NCI-H1417 (cell line): ENCODE measurements at places on chromosomes 16 and 17.

GRCh38 chr17:28261219-28261618 is 57.8 kb upstream of the TMEM97 start:
- no peak for DNase-seq

- DNase-seq: no peak
Observed at GRCh38 chr17:836151-836550, 54.0 kb downstream of the MRM3 start.

DNA sequence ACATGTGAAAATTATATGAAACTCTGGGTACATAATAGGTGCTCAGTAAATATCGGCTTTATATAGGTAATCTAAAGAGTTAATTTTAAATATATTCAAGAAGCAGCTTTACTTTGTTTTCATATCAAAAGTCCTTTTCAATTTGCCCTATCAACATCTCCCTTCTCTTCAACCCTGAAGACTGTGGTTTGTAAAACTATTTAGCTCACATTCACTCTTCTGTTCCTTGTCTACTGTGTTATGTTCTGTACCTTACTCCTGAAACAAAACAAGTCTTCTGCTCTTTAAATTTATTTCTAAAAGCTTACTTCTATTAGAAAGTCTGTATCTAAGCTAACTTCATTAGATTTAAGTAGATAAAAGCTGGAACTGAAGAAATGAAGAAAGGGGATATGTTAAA is 301.7 kb upstream of the PMFBP1 start:
- DNase-seq: no peak

DNA sequence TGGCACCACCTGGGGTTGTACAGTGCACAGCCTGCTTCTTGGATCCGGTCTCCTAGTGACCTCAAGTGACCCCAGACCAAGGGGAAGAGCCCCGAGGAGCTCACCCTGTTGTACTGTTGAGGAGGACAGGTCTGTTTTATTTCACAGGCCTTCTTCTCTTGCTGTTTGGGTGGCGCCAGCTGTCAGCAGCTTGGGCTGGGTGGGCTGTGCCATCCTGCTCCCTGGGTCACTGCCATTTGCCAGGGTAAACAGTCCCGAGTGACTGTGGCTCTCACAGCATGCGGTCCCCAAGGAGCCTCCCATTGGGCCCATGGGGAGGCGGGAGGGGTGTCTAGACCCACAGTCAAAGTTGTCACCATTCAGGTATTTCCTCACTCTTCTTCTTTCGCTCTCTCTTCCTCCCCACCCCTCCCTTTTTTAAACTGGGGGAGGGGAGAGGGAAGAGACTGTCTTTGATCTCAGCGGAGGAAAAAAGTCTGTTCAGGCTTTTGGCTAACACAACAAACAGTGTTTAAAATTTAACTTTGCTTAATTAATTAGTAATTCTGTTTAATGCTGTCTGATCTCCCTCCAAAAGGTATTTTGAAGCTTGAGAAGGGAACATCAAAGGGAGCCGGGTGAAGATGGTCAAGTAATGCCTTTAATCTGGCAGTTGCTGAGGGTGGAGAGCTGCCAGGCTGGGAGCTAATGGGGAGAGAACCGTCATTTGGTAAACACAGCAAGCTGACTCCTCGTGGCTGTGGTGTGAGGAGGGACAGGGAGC is 64.0 kb downstream of the SNX20 start:
- DNase-seq: no peak

DNA sequence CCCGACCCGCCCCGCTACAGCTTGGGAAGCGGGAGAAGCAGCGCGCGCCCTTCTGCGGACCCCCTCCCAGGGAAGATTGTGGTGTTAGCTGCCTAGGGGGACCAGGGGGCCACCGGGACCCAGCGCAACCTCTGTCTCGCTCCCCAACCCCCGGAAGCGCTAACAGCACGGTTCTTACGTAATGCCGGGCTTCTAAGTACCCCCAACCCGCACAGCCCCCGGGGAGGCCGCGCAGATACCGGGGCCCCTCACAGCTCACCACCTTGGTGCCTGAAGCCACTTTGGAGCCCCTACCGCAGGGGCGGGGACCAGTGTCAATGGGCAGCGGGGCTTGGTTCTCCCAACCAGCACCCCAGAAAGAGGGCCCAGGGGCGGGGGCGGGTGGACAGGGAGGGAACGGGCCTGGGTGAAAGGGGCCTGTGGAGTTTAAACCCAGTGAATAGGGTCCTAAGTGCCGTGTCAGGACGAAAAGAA is 348 bp downstream of the MPP2 start:
- no peak for DNase-seq

GRCh38 chr16:31181102-31181830 is 1.3 kb downstream of the FUS start:
- peak; percentile 56 for DNase-seq

DNA sequence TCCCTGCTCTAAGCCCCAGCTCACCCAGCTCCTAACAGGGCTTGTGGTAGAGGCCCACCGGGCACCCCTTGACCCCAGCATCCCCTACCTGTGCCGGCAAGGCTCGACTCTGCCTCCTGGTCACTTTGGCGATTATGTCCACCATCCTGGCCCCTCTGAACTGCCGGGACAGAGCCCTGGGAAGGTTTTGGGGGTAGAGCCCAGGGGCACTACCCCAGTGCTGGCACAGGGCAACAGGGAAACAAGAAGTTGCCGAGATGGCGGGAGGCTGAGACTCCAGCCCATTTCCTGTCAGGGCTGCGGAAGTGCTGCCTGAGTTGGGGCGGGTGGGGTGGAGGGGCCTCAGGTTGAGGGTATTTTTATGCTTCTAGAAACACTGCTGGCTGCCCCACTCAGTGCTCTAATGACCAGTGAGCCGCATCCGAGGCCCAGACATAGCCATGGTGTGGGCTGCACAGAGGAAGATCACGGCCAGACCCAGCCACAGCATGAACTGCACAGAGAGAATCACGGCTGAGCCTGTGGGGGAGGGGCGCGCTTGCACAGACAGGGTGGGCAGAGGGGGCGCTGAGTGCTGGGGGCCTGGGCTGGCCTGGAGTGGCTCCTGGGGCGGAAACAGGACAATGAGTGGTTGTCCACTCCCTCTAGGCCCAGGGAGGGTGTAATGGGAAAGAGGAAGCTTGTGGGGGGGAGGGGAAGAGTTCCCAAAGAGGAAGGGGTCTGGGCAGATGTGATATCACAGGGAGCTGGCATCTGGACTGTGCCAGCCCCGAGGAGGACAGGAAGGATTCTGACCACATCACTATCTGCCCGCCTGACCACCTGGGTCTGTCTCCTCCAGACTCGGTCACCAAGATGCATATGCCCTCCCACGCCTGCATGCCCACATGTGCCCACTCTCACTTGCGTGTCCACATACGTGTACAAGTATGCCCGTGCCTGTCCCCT is 22.3 kb downstream of the ARHGAP27 start:
- no peak for DNase-seq

DNA sequence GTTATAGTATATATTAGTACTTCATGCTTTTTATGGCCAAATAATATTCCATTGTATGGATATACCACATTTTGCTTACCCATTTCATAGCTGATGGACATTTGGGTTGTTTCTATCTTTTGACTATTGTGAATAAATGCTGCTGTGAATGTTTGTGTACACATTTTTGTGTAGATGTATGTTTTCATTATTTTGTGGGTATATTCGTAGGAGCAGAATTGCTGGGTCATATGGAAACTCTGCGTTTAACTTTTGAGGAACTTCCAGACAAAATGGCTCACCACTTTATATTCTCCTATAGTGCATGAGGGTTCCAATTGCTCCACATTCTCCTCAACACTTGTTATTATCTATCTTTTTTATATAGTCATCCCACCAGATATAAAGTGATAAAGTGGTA is 88.6 kb downstream of the CCT6B start:
- DNase-seq: no peak

DNA sequence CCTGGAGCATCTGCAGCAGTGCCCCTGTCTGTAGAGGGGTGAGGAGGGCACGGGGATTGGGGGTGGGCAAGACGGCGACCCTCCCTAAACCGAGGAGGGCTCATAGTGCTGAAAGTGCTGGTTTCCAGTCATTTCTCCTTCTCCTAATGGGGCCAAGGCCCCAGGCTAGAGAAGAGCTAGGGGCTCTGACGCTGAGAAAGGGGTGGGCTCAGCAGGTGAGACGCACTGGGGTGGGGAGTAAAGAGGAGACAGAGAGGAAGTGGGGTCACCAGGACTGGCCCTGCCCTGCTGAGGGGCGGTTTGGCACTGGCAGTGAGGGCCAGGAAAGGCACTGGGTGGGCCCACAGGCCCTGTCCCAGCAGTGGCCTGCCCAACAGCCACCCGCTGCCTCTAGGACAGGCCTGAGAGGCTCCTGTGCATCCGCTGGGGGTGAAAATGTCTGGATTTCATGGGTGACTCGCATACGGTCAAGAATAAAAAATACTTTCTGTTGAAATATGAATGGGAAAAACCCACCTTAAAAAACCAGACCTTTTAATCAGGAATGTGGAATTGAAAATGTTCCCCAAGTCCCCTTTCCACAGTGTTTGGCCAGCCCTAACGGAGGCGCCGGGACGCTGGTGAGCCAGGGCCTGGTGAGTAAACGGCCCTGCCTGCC is 122.4 kb upstream of the SMURF2 start:
- DNase-seq: no peak

- no peak for DNase-seq
Observed at GRCh38 chr16:75288181-75288580, 36.8 kb upstream of the BCAR1 start.

DNA sequence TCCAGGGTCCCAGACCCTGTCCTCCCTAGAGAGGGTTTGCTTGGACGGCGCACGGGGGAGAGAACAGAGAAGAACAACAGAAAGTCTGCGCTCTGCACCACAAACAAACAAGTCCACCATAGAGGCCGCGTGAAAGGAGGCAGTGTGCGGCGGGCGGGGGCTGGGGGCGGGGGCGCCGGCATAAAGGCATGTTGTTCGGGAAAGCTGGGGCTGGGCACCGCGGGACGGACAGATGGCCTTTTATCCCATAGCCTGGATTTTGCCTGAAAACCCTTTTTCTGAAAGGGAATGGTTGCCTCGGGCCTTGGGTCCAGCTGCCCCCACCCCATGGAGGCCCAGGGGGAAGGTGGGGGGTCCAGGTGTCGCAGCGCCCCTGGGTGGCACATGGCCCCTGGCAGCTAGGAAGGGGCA is 26.0 kb downstream of the FA2H start:
- DNase-seq: no peak

DNA sequence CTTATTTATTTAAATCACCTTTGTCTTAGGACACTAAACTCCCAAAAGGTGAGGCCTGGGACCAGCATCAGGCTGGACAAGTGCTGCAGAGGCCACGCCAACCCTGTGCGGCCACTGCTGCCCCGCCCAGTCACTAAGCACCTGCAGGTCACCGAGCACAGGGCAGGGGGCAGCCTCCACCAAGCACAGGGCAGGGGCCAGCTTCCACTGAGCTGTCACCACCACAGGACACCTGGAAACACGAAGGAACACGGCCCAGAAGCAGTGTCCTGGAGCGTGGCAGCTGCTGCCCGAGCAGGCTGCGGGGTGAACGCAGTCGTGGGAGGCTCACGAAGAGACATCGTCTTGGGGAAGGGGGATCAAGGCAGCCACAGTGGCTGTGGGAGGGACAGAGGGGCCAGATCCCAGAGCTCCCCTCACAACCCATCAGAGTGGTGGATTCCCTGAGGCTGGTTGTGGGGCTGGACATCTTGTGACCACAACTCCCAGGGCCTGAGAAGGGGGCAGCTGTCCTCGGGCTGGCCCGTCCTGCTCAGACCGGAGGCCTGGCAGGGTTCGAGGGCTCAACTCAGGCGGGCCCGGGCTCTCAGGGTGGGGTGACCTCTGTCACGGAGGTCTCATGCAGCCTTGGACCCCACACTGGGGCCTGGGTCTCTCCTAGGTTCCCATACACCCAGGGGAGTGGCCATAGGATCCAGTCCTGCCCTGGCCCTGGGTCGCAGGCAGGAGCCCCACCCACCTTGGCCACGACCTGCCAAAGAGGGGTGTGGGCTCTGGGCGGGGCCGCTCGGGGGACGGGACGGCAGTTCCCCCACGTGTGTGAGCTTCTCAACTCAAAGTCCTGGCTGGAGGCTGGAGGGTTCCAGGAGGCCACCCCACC is 18.7 kb downstream of the RAB40B start:
- no peak for DNase-seq

- no peak for DNase-seq
Observed at GRCh38 chr16:57390636-57391295, 13.8 kb upstream of the CCL17 start.

DNA sequence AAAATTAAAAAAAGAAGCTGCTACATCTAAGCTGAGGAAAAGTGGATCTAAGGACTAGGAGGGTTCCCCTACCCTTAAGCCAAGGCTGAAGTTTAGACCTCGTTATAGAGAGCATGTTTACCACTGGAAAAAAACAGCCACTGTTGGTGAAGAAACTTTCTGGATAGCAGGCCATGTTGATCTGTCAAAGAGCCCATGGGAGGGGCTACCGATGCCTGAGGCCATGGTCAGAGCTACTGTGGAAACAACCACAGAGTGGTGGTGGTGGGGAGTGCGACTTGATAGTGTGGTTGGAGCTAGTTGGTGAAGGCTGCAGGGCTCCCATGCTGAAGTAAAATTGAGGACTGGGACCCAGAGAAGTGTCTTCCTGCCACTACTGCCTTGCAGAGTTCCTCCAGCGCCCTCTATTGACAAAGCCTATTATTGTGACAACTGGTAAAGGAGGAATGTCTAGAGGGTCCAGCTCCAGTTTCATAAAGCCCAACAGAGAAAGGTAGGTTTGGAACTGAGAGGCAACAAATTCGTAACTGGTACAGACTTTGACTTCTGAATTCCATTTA is 12.7 kb upstream of the FAM20A start:
- DNase-seq: peak; percentile 65

GRCh38 chr17:67365738-67366192 is 612 bp downstream of the PSMD12 start:
- peak; percentile 48 for DNase-seq

GRCh38 chr17:538181-538973 is 176.3 kb downstream of the VPS53 start:
- no peak for DNase-seq

- DNase-seq: peak; percentile 72
Observed at GRCh38 chr17:6435968-6436367, 1.0 kb upstream of the AIPL1 start.

DNA sequence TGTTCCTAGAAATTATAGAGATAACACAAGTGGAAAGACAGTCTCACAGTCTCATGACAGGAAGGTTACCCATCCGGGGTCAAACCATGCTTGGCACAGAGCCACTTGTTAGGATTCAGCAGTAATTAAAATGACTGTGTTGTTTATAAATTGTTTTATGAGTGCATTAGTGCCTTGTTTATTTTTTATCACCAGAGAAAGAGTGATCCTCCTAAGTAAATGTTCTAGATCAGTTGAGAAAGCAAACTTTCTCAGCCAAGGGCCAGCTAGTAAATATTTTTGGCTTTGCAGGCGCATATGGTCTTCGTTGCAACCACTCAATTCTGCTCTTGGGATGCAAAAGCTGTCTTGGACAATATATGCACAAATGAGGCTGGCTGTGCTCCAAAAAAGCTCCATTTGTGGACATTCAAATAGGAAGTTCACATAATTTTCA is 253.9 kb upstream of the CACNG5 start:
- DNase-seq: no peak

- peak; percentile 79 for DNase-seq
Observed at GRCh38 chr16:22188595-22189442, 17.3 kb upstream of the EEF2K start.

GRCh38 chr17:63644846-63645245 is 22.6 kb downstream of the MAP3K3 start:
- no peak for DNase-seq
